ENCODE measurements at places on chromosomes 3 and 15.
A peak's percentile ranks its signal among the peaks of the same experiment; 100 is the strongest.

GRCh38 chr3:60402931-60403330, 848.3 kb downstream of the FHIT start:
- DNase-seq = no peak

DNA sequence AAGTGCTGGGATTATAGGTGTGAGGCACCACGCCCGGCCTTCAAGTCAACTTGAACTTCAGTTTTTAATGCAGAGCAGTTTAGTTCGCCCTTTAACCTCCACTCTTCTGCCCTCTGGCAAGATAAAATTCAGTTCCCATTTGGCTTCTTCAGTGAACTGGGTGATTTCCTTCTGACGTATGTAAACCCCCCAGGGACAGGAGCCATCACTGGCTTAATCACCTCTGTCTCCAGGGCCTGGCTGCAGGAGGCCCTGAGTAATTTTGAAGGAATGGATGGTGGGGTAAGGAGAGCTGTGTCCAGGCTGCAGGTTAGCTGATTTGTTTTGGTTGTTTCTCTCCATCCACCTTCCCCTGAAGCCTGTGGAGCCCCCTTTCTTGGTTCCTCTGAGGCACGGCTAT, 11.9 kb downstream of the MCM2 start:
- DNase-seq = no peak

GRCh38 chr3:133152056-133152455, 113.9 kb downstream of the TMEM108 start:
- peak; percentile 50 for DNase-seq

DNA sequence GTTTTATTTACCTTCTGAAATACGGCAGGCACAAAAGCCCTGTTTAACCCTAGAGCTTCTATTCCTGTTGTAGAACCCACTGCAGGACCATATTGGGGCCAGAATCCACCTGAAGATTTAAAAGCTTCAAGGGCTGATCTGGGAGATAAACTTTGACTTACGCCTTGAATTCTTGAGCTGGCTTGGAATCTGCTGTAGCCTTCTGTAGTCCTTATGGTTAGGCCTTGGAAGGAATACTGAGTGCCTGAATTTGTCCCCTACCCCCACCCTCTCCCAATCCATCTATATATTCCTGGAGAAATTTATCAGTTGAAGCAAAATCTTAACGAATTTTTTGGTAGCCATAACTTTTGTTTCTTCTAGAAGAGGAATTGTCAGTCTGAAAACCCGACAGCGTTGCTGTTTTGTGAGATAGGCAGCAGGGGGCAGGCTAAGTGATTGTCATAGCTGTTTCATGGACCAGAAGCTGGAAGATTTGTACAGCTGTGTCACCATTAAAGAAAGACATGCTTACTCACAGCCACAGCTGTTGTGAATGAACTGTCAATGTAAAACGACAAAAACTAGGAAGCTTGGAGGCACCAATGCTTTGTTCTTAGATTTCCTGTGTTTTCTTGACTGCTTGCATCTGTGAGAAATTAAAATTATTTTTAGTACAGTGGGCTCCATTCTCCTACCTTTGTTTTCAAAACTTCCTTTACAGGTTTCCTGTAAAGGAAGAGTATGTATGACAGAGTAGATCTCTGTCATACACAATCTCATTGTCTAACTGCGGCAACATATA, 12.8 kb downstream of the LXN start:
- DNase-seq = peak; percentile 11

- no peak for DNase-seq
These were observed 11.4 kb upstream of the HDGFL3 start for GRCh38 chr15:83219026-83219425.

DNA sequence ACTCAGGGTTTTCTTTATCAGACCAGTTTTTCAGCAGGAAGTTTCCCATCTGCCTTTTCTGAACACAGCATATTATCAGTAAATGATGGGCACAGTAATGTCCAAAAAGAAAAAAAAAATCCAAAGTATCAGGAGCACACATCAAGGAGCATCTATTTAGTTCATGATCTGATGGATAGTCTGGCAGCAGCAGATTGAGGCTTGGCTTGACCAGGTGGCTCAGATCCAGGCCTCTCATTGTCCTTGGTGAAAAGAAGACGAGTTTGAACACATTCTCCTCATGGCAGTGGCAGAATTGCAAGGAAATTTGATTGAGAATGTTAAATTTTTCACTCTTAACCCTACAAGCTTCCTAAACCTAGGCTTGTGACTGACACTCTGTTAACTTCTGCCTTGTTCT, 192.9 kb downstream of the OXSM start:
- no peak for DNase-seq

GRCh38 chr3:126496894-126497850, 20.4 kb downstream of the UROC1 start:
- no peak for DNase-seq

DNA sequence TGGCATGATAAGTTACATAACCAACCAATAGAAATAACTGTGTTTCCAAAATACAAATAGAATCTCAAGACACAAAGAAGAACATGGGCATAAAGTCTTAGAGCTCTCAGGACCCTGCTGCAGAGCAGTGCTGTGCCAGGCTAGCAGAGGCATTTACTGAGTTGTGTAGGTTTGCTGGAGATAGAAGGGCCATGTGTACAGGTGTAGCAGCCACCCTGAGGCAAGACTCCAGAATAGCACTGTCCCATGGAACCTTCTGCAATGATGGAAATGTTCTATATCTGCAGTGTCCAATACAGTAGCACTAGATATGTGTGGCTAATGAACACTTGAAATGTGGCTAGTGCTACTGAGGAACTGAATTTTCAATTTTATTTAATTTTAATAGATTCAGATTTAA, 267.0 kb upstream of the UMPS start:
- no peak for DNase-seq

DNA sequence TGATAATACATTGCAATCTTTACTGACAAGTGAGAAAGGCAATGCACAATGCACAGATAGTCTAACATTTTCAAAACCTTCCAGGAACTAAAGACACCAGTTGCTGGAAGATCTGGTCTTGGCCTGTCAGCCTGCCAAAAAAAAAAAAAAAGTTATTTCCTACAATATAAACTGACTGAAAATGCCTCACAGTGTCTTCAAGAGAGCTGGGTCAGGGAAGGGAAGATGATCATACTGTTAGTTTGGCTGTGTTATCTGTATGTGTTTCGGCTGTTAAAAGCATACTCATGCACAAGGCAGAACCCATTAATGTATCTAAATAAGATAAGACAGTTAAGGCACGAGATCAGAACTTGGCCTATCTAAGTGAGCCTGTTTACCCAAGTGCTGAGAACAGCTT, 673.4 kb downstream of the MECOM start:
- no peak for DNase-seq
